A549 treated with CpdA at 1 μM for 4 hours (cell line): ENCODE measurements at places on chromosomes 5 and 9. TPM values are rescaled to one million over a fixed set of nuclear protein-coding genes. Genes with fewer than 3 reads are reported as not detected.

SOWAHA gene
- total RNA-seq: 0.08 to 0.17 TPM (median 0.15 TPM) in 4 of 5 replicates, not detected in the other

CDX1 gene
- not detected in 5 replicates for total RNA-seq

PRELID2 gene
- 6.8 to 13.7 TPM (median 8.2 TPM) in 5 replicates for total RNA-seq

OBP2B gene
- total RNA-seq: not detected in 5 replicates
